ENCODE measurements at places on chromosomes 6 and 20.

DNA sequence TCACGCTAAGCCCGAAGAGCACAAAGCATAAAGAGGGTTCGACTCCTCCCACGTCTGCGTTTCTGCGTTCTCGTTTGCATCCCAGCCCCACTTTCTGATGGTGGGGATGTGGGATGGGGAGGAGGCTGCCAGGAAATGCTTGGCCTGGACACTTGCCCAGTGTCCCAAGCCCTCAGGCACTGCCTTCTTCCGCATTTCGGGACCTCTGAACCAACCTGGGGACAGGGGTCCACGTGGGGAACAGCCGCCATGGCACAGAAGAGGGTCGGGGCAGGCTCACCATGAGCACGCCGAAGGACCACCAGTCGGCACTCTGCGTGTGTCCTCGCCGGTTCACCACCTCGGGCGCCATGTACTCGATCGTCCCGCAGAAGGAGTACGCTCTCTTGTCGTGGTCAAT is 88.2 kb downstream of the RAMACL start:
- no peak for DNase-seq

GRCh38 chr6:72421387-72421786 is 200.5 kb upstream of the KCNQ5 start:
- DNase-seq: no peak

- DNase-seq: no peak
Observed at GRCh38 chr6:36118550-36119107, 11.7 kb upstream of the MAPK13 start.

- no peak for DNase-seq
Observed at GRCh38 chr6:141878686-141879085, 254.0 kb upstream of the GJE1 start.

- no peak for DNase-seq
Observed at GRCh38 chr6:45921691-45922281, 93.9 kb downstream of the CLIC5 start.

DNA sequence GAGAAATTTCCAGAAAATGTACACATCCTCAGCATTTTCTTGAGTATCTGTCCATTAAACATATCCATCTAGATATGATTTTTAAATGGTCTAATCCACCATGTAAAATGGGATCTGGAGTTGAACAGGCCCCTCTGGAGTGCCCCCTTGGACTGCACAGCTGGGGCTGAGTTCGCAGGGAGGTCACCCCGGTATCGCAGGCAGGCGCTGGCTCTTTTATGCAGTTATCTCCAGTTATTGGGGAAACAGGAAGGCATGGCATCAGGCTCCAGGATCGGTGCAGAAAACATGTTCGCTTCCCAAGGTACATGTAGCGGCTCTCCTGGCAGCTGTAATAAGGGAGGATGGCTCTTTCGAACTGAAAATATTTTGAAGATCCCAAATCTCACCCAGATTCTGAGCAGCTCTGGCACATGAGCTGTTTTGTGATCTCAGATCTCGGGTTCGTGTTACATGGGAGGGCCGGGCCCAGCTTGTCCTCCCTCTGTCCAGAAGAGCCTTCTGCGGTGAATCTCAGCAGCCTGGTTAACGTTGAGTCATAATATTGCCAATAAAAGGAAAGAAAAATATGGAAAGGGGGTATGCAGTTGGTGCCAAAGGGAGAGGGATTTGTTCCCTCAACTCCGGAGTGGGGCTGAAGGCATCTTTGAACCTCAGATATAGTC is 167.7 kb downstream of the EYA2 start:
- DNase-seq: no peak

GRCh38 chr20:24729896-24730605 is 219.0 kb upstream of the CST7 start:
- no peak for DNase-seq

- DNase-seq: no peak
Observed at GRCh38 chr20:44780226-44780625, 30.1 kb downstream of the RIMS4 start.

DNA sequence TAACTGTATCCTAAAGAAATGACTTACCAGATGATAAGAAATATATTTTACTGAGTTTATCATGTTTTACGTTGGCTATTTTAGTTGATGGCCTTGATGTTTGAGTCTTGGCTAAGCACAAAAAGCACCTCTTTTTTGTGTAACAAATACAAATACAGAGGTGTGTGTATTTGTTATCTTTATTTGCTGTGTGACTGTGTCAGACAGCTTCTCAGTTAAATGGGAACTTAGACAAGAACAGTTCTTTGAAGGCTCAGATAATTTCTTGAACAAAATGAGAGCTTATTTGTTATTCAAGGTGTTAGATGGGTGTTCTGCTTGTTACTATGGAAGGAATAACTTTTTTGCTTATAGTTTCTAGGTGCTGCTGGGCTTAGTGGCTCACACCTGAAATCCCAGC is 95.4 kb downstream of the RPS12 start:
- no peak for DNase-seq

GRCh38 chr6:122098201-122098678 is 301.2 kb upstream of the HSF2 start:
- no peak for DNase-seq

- DNase-seq: no peak
Observed at GRCh38 chr6:2949536-2950083, 21.8 kb downstream of the SERPINB6 start.

DNA sequence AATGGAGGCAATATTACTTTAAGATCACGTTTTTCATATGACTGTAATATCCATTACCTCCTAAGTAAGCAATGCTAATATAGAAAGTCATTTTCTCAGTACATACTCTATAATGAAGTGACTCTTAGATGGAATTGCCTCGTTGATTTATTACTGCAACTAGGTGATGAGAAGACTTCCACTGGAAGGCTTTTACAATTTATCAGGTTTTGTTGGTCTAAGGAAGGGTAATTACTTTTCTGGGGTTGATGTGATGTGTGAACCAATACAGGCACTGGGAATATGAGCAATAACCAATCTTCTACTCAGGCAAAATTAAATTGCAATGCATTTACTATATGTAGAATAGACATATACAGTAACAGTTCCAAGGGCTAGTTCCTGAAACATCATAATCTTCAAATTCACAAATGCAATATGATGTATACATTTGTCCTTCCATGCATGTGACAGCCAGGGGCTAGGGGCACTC is 635.0 kb downstream of the QKI start:
- no peak for DNase-seq

GRCh38 chr20:3105256-3106137 is 21.0 kb upstream of the AVP start:
- DNase-seq: no peak

DNA sequence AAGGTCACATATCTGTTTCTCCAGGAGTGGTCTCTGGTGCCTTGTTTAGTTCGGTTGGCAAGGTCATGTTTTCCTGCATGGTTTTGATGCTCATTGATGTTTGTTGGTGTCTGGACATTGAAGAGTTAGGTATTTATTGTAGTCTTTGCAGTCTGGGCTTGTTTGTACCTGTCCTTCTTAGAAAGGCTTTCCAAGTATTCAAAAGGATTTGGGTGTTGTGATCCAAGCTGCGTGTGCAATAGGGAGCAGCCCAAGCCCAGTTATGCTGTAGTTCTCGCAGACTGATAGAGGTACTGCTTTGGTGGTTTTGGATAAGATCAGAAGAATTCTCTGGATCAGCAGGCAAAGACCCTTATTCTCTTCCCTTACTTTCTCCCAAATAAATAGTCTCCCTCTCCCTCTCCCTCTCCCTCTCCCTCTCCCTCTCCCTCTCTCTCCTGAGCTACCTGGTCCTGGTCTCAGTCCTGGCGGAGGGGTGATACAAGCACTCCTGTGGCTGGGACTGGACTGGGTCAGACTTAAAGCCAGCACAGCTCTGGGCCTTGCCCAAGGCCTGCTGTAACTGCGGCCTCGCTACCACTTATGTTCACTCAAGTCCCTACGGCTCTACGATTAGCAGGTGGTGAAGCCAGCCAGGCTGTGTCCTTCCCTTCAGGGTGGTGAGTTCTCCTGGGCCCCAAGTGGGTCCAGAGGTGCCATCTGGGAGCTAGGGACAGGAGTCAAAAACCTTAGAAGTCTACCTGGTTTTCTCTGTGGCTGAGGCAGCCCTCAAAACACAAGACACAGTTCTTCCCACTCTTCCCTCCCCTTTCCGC is 27.3 kb upstream of the GRM4 start:
- DNase-seq: no peak

- no peak for DNase-seq
Observed at GRCh38 chr20:24996449-24997377, 4.2 kb upstream of the APMAP start.

- no peak for DNase-seq
Observed at GRCh38 chr6:167569041-167569805, 244.3 kb downstream of the TTLL2 start.

- no peak for DNase-seq
Observed at GRCh38 chr6:120648713-120649112, 685.6 kb downstream of the TBC1D32 start.

DNA sequence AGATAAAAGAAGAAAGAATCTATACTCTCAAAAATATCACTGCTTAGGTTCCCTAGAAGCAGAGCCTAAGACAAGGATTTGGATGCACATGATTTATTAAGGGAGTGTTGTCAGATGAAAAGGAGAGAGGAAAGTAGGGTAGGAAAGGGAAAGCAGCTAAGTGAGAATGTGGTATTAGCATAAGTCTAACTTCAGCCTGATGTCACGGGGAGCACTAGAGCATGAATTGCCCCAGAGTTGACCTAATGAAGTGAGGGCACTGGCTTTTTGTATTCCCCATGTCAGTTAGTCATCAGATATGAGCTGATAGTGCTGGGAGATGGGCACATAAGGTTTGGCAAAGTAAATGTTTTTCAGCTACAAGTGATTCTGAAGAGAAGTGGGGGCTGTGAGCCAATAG is 129.0 kb upstream of the THEMIS start:
- no peak for DNase-seq

DNA sequence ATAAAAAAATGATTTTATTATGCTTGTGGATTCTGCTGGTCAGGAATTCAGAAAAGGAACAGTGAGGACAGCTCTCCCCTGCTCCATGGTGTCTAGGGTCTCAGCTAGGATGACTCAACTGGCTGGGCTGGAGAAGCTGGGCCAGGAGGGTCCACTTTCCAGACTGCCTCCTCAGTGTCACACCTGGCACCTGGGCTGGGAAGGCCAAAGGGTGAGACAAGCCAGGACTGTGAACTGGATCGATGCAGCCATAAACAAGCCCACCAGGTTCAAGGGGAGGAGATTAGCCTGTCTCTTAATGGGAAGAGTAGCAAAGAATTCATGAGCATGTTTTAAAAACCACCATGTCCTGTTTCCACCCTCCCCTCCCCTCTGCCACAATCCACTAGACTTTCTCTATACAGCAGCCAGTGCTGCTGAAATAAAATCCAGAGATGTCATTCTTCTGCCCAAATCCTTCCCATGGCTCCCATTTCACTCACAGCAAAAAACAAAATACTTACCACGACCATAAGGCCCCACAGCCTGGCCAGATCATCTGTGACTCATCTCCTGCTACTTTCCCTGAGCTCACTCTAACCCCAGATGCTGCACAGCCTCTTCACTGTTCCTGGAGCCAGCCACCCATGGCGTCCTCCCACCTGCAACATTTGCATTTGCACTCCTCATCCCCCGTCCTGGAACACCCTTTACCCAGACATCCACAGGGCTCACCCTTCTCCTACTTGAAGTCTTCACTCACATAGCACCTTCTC is 13.8 kb downstream of the SPTLC3 start:
- DNase-seq: no peak

DNA sequence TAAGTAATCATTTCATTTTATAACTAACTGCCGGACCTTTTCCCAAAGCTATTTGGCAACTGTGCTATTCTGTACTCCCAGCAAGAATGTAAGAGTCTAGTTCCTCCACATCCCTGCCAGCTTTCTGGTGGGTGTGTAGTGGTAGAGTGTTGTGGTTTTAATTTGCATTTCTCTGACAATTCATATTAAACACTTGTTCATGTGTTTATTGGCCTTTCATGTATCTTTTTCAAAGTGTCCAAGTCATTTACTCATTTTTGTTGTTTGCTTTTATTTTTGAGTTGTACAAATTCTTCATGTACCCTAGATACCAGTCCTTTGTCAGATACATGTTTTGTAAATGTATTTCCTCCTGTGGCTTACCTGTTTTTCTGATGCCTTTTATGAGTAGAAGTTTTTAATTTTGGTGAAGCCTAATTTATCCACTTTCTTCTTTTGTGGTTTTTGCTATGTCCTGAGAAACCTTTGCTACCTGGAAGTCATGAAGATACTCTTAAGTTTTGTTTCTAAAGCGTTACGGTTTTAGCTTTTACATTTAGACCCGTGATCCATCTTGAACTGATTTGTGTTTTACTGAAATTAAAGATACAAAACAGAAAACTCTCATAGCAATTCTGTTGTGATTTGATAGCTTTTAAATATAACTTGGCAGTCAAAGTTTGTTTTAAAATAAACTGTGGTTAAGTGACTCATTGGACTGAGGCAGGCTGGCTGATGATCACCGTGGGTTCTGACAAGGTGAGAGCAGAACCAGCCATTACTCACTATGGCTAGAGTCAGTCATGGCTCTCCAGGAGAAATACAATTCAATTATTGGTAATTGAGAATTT is 8.0 kb downstream of the MYLIP start:
- DNase-seq: no peak

DNA sequence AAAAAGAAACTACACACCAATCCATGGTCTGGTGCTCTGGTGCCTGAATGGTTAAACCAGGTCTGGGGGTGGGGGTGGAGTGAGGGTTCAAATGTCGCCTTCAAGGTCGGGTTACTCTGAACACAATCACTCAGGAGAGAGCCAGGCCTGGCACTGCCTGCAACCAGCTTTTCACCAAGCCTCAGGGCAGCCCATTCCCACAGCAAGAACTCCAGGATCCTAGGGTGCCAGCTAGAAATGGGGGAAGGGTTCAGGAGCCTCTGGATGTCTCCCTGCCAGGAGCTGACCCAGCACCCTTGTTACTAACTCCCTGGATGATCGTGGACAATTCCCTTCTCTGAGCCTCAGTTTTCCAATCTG is 6.7 kb downstream of the SDC4 start:
- no peak for DNase-seq

GRCh38 chr20:34215711-34216381 is 25.4 kb upstream of the ASIP start:
- DNase-seq: no peak

- DNase-seq: no peak
Observed at GRCh38 chr6:89818977-89819335, 638 bp downstream of the MDN1 start.

- no peak for DNase-seq
Observed at GRCh38 chr6:145929037-145929633, 35.0 kb downstream of the SHPRH start.

- DNase-seq: no peak
Observed at GRCh38 chr6:97288188-97288587, 5.2 kb upstream of the MMS22L start.

GRCh38 chr20:4932061-4932460 is 69.2 kb downstream of the SLC23A2 start:
- DNase-seq: no peak

DNA sequence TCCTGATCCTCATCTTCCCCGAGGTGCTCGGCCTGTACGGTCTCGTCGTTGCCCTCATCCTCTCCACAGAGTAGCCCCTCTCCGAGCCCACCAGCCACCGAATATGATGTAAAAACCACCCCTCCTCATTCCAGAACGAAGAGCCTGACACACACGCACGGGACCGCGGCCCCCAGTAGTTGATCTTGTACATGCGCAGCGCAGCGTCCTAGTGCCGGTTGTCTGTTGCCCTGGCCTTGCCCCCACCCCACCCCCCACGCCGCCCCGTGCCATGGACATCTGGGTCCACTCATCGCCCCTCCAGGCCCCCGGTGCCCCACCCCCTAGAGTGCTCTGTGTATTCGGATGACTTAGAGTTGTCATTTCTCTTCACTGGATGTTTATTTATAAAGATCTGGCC is 5.2 kb upstream of the PRPH2 start:
- no peak for DNase-seq
